ENCODE measurements at places on chromosomes 5 and 9.

- DNase-seq = no peak
These were observed 311.3 kb upstream of the TRPC7 start for GRCh38 chr5:136676685-136677084.

DNA sequence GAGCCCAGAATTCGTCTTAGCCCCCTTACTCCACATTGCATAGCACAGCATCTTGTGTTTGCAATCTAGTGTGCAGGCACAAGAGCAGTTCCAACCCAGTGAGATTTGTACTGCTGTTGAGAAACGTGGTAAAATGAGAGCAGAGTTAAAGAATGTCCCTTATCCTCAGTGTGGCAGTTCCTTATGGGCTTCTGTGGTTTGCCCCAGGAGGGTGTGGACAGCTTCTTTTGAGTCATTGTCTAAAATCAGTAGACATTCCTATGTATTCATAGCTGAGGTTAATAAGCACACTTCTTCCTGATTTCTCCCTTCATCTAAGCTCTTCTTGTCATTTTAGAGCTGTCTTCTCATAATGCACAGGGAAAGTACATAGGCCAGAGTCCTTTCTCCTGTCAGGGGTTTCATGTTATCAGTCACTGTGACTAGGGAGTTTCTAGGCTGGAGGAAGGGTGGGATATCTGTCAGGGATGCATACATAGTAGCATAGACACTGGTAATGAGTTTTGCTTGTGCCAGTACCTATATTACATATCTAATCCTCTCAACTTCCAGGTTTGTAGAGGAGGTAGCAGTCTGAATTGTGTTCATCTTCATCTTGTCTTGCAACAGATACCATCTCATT, 2.0 kb upstream of the CAVIN4 start:
- no peak for DNase-seq

GRCh38 chr5:147305147-147305546, 70.3 kb downstream of the STK32A start:
- no peak for DNase-seq

DNA sequence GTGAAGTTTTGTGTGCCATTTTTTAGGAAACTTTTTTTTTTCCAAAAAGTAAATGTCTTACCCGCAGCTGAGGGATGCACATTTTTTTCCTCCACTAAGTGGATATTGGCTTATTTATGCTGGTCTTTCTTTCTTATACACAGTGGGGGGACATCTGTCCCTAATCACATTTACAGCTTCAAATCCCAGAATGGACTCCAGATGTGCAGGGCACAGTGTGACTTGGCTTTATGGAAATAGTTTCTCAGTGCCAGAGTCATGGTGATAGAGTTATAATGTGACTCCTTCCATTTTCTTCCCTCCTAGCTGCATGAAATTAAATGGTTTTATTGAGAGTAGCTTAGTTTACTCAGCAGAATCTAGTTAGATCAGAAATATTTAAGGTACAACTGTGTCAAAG, 66.5 kb downstream of the SV2C start:
- no peak for DNase-seq

GRCh38 chr5:82334856-82335255, 56.7 kb upstream of the RPS23 start:
- DNase-seq = no peak

GRCh38 chr5:180138976-180139730, 67.6 kb upstream of the RNF130 start:
- DNase-seq = no peak
